NB4 (cell line): ENCODE measurements at places on chromosomes 7 and 10.

DNA sequence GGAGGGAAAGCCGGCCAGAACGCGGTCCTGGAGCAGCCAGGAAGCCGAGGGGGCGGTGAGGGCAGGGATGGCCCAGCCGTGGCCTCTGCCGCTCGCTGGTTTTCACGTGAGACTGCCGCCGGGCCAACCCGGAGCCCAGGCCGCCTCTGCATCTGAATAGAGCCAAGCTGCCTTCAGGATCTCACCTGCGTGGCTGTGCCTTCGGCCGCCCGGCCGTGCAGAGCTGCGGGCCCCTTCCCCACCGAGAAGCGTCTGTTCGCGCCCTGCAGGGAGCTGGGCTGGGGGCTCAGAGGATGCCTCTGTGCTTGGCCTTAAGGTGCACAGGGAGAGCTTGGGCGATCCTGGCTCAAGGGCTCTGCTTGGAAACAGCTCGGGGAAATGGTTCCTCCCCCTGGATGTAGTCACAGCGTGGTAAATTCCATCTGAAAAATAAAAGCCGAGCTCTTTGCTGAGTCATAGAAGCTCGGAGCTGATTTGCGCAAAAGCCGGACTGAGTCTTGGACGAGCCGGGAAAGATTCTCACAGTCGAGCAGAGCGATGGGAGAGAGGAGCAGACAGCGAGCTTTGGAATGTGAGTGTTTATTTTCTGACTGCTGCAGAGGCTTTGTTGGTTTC lies at the start of gene JAKMIP3:
Gene JAKMIP3, plus strand, starts transcription at position 456 of the 615 bp plus-strand sequence. CDS start 38,863 bp downstream, outside the sequence.
- no peak for DNase-seq

GRCh38 chr10:73263693-73264347 lies 11.4 kb upstream of the MRPS16 start:
- DNase-seq, result peak; percentile 50

DNA sequence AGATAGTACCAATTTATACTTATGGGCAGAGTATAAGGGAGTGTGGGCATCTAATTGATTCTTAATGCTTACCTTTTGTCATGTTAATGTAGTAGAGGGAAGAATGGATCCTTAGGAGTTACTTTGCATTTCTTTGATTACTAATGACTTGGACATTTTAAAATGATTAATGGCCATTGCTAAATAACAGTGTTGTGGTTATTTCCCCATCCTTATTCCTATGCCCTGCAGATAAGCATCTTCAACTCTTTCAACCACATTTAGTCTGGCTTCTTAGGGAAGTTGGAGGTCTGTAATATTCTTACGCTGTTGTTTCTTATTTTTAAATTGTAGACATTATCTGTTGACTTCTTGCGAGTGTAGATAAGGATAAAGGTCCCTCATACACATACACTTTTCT lies 37.2 kb downstream of the KAT6B start:
- DNase-seq, result peak; percentile 65

DNA sequence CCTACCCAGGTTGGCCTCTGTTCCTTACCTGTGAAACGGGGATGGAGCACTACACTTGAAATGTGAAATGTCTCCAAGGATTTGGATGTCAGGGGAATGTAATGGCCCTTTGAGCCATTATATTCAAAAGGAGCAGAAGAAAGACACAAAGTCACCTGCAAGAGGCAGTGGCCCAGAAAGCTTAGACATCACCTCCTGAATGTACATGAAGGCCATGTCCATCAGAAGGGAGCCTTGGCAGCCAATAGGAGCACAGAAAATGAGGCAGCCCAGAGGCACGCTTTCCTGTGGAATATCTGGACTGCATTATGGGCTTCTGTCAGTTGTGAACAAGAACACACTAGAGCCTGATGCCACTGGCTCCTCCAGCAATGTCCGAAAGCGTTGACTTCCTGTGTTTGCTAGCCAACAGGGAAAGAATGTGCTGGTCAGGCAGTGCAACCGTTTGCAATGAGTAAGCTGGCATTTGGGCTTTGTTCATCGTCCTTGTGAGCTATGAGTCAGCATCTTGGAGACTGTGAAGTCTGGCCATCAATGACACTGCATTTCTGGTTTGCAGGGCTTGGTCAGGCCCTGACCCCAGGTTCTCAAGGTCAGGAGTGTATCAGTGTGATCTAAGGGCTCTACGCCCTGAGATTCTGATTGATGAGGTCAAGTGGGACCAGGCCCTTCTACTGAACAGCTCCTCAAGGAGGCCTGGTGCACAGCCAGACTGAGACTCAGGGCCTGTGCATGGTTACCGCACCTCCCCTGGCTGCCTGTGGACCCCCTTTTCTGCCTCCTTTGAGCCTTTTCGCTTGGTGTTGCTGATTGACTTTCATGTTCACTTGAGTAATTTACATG lies 222.4 kb downstream of the RPS24 start:
- DNase-seq, result peak; percentile 93

DNA sequence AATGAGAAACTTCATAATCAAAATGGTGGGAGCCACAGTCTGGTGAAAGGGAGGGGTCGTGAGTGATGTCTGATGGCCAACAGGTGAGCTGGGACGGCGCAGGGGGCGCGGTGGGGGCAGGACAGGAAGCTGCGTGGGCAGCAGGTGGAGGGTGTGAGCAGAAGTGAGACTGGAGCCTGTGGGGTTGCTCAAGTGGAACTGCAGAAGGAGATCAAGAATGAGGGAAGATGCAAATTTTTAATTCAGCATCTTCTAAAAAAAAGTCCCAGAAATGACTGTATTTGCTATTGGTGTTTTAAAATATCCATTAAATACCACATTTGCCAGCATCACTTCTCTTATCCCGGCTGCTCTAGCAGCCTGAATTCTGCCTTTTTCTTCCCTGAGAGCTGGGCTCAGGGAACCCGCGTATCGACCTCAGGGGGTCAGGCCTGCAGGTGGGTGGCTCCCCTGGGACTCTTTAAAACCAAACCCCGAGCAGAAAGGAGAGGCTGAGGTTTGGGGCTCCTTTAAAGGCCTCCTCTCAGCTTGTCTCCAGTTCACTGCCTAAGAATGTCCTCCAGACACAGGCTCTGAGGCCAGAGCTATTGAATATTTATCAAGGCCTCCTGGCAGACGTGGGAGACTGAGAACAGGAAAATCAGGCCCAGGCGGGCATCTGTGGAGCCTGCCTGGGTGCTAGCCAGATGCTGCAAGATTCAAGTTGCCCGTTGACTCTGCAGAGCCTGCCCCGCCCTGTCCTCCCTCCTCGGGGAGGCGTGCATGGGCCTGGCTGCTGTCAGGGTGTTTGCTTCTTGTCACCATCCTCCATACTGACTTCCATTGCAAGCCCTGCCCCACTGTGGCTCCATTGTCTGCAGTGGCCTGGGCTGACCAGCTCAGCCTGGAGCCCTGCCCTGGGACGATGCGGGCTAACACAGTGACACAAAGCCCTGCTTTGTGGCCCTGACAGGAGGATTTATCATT lies 53.9 kb downstream of the SYPL1 start:
- no peak for DNase-seq
